ENCODE measurements at places on chromosomes 7 and 10.

DNA sequence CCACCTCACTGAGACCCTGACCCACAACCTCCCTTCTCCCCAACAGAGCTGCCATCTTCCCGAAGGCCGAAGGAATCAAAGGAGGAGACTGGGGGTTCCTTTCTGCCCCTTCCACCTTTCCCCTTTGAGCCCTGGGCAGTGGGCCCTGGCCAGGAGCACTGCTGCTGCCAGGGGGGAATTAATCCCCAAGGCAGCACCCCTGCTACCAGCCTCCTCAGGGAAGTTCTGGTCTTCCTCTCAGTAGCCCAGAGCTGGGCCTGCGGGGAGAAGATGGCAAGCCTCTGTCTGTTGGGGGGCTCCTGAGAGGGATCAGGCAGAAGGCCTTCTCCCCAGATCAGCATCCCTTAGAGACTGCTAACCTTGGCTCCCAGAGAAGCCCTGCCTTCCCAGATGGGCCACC lies 25.5 kb downstream of the DPCD start:
- DNase-seq, result no peak

DNA sequence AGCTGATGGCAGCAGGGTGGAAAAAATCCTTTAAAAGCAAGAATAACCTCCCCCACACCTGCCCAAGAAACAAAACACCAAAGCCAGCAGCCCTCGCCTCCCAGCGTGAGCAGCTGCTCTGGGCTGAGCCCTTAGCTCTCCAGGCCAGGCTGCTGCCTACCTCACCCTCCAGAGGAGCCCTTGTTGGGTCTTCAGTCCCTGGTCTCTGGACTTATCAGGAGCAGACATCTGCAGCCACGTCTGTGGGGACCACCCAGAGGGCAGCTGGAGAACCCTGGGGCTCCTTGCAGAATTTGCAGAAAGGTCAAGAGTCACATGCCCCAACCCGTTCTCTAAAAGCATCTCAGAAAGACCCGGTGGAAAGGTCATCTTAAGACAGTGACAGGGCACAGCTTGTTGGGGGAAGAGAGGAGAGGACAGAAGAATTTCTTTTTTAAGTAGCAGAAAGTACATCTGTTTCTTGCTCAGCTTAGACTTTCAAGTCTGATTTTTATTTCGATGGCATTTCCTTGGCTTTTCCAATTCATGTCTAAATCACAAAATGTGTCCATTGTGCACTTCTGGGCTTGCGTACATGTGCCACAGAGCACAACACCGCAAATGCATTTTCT lies 425.7 kb upstream of the NFE2L3 start:
- DNase-seq, result no peak

DNA sequence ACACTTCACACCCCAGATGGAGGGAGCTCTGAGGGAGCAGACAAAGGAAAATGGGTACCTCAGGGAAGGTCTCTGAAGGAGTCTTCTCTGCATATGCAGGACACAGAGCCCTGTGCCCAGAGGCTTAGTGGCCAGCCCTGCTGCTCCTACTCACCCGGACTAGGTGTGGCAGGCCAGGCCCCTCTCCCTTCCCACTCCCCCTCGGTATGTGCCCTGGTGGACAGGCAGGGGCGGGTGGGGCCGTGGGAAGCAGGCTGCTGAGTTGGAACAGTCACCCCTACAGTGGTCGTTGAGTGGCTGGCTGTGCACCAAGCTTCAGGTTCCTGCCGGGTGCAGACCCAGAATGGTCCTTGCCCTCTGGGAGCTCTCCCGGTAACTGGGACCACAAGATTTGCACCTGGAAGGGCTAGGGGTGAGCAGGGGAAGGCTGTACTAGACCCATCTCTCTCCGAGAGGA lies 68.6 kb downstream of the ZMIZ1 start:
- DNase-seq, result no peak

DNA sequence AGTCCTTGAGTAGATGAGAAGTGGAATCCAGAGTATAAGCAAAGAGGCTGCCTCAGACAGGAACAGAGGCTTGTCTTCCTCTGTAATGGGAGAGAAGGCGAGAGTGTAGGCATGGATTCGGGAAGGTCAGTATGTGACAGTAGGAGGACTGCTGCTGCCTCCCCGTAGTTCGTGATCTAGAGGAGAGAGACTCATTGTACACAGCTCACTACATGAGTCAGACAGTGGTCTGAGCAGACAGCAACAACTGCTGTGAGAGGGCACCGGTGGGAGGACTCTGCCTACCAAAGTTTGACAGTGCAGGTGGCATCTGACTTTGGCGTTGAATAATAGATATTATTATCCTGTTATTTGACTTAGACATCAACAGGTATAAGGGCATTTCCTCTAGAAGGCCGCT lies 319.4 kb downstream of the NRG3 start:
- DNase-seq, result no peak

DNA sequence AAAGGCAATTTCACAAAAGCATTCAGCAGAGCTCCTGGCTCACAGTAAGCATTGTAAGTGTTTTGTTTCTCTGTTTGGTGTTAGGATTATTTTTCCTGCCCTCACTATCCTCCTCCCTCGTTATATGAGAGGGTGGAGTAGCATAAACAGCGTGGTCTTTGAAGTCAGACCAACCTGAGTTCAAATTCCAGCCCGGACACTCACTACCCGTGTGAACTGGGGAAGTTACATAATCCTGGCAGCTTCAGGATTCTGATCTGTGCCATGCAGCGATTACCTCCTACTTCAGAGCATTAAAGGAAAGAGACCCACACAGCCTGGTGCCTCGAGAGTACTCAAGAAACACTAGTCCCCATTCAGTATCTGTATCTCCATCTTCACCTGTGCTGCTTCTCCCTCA lies 386.5 kb downstream of the INHBA start:
- DNase-seq, result no peak

DNA sequence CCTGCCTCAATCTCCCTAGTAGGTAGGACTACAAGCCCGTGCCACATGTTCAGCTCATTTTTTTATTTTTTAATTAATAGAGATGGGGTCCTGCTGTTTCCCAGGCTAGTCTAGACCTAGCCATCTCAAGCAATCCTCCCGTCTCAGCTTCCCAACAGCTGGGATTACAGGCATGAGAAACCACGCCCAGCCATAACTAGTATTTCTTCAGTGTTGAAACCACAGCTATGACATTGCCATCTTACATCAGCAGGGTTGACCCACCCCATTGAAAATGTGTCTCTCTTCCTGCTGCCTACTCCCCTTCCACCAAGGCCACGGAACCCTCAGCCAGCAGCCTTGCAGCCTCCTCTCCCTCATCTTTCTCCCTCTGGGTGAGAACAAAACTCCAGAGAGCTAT lies 62.1 kb upstream of the ZNF746 start:
- no peak for DNase-seq

DNA sequence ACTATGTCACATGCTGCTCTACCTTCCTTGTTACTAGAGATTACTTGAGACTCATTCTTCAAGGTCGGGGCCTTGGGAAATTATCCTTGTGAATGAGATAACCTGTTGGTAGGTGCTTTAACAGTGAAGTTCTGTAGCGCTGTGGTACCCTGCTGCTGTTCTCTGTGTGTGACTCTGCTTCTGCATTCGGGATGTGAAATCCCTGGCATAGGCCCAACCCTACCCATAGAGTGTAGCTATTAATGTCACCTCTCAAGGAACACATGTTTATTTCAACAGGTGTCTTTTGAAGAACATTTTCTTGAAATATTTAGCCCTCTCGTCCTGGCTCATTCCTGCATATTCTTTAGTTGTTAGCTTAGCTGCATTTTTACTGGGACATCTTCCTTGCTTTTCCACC lies 41.8 kb upstream of the TMEM236 start:
- no peak for DNase-seq

Data from foreskin melanocyte (primary cell).